ENCODE measurements at places on chromosomes 4 and X.

GRCh38 chrX:2549876-2550275 lies 49.1 kb upstream of the DHRSX start:
- no peak for DNase-seq

- DNase-seq, result no peak
These were observed 298.3 kb downstream of the HS3ST1 start for GRCh38 chr4:11130195-11130970.

- no peak for DNase-seq
These were observed 41.7 kb downstream of the SEPTIN11 start for GRCh38 chr4:76991161-76991660.

- DNase-seq, result no peak
These were observed at the start of gene NR0B1 for GRCh38 chrX:30309139-30309571. Gene NR0B1 (minus strand): TSS chrX:30309390. CDS start chrX:30309363, 27 bp downstream.

DNA sequence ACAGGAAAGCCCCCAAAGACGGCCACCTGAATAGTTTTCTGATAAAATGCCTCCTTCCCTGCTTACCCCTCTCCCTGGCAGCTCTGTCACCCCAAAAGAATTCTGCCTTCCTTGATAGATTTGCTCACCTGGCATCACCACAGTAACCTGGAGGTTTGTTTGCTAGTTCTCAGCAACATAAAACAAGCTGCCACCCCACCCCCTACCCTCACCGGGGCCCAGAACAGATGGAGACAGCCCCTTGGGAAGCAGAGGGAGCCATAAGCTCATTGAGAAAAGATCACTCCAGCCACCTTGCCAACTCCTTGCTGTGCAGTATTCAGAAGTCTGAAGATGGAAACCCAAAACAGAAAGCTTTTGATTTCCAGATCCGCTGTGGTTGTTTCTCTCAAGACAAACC lies 108.6 kb downstream of the DHX15 start:
- DNase-seq, result no peak

DNA sequence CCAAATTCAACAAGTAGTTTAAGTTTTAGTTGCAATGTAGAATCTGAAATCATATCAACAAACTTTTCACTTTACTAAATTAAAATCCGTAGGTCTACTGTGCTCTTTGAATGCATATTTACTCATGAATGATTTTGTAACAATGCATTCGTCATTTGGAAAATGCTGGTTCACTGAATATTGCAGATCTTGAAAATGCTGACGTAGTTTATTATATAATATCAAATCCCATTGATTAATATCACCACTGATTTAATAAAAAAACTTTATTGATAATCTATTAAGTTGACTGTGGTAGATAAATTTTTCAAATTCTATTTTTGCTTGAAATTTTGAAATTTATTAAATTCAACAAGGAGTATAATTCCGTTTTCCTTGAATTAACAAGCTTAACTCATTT lies 540.0 kb downstream of the GRID2 start:
- DNase-seq, result no peak

DNA sequence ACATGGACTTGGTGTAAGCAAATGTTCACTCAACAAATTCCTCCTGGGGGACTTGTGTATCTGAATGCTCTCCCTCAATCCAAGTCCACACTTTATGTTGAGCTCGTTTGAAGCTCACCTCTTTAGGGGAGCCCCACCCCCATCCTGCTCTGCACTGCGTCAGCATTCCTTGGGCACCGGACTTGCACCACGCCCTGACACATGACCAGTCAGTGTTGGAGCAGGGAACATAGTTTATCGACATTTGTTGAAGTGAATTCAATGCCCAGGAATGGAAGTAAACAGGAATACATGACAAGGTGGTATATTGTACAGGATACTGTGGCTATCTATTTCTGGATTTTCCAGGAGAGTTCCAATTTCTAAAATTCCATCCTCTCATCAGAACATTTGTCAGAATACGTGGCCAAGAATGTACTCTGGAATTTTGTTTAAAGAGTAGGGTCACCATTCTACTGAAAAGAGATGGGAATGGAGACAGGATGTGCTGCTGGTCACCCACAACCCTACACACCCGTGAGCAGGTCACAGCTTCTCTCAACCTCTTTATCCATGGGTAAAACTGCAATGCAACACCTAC lies 60.0 kb upstream of the LNX1 start:
- no peak for DNase-seq

GRCh38 chrX:119389214-119389613 lies 9.9 kb upstream of the SLC25A43 start:
- DNase-seq, result no peak

GRCh38 chr4:181701214-181701613 lies 542.0 kb upstream of the TENM3 start:
- no peak for DNase-seq

GRCh38 chr4:142550965-142551364 lies 295.1 kb downstream of the INPP4B start:
- no peak for DNase-seq

DNA sequence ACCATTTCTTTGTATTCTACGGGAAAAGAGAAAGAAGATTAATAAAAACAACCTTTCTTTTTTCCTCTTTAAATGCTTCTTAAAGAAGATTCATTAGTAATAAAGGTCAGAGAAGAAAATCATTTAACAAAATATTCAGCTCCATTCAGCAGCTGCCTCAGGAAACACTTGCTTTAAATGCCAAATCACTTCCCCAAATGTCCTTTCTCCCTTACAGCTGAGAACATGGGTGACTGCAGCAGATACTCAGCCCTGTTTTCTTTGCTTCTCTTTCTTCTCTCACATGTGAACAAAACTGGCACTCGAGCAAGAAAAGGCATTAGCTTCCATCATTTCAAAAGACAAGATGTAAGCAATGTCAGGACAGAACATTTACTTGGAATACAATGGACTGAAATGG lies 120.2 kb downstream of the INPP4B start:
- no peak for DNase-seq

DNA sequence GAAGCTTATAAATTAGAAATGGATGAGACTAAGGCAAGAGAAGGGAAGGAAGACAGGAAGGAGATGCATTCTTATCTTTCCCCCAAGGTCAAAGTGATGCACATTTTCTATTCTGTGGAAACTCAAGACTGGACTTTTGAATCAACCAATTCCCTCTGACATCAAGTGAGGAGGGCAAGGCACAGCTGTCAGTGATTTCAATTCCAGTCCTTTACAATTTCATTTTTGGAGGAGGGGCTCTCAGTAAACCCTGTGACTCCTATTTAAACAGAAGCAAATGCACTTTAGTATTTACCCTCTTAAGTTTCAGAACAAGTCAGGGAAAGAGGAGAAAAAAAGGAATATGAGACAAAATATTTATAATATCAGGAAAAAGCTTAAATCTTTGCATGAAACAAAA lies 134.0 kb downstream of the MGST2 start:
- DNase-seq, result no peak

DNA sequence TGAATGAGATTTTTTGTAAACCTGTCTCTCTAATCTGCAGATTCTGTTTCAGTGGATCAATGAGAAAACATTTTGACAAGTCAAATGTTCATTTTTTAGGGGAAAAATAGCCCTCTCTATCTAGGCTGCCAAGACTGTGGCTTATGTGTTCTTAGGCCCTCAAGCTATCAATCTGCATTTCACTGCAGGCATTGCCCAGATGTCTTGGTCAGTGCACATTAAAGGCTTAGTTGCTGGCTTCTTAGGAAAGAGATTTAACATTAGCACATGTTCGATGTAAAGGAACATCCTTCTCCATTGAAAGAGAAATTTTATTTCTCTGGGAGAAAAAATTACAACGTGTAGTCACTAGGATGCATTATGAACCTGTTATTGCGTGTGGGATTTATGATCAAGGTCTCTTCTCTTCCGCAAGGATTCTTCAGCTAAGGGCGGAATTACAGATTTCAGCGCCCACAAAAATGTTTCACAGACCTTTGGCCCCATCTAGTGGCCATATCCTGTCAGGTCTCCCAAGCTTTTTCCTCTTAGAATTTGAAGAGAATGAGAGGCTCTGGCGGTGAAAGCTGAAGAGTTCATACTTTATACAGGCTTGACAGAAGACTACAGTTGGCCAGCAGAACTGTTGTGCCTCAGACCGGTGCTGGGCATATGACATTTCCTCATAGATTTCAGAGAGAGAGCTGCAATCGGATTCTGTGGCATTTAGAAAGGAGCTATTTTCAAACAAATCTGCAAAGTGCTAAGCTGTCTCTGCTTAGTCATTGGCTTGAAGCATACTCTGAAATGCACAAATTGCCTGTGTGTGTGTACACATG lies 144.6 kb upstream of the NOCT start:
- peak; percentile 53 for DNase-seq

DNA sequence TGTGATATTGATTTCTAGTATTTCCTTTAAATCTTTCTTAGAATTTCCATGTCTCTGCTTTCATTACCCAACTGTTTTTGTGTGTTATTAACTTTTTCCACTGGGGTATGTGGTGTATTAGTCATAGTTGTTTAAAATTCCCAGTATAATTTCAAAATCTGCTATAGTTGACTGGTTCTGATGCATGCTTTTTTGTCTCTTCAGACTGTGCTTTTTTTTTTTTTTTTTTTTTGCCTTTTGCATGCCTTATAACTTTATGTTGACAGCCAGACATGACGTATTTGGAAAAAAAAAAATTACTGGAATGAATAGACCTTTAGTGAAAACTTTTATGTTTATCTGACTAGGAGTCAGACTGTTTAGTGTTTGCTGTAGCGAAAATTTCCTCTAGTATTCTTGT lies 580.4 kb downstream of the ANKRD50 start:
- no peak for DNase-seq

GRCh38 chr4:1885414-1885813 lies 14.2 kb downstream of the NSD2 start:
- no peak for DNase-seq

DNA sequence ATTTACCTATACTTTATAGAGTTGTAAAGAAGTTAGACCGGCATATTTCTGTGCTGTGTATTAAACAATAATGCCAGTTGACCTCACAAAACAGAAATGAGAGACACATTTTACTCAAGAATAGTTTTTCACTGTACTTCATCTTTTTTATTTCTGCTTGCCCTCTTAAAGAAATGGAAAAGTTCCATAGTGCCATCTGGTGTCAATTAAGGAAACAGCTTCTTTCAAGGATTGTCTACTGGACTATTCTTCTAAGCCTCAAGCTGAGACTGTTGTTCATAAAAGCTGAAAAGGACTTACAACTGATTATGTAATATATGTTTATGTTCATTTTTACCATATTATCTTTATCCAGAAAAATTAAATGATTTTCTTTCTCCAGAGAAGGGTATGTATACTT lies 1523.7 kb downstream of the ARAP2 start:
- DNase-seq, result no peak

GRCh38 chr4:159175085-159175988 lies 72.5 kb downstream of the RAPGEF2 start:
- DNase-seq, result peak; percentile 81

- DNase-seq, result no peak
These were observed 366.5 kb downstream of the ZNF674 start for GRCh38 chrX:46178763-46179162.

- peak; percentile 0 for DNase-seq
These were observed 8.1 kb upstream of the LINC00632 start for GRCh38 chrX:140701480-140701879.

- no peak for DNase-seq
These were observed 41.5 kb upstream of the SMIM10 start for GRCh38 chrX:134949271-134949670.
